IPS-NIHi11 (cell line): ENCODE measurements at places on chromosomes 3 and 15.
A peak's percentile ranks its signal among the peaks of the same experiment; 100 is the strongest.

DNA sequence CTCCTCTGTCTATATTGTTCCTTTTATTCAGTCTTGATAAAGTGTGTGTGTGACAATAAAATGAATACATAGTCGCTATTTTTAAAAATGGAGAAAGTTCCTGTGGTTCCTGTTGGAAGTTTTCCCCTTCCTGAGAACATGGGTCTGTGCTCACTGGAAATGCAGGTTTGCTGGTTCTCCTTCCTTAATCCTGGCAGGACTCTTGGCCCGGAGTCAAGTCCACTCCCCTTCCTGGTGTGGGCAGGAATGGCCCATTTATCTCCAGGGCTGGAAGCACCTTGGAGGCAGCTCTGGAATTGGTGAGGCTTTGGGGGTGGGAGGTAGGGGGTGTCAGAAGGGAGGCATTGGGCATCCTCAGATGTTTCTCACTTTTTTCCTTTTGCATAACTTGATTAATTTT is 30.1 kb downstream of the FOXL2 start:
- no peak for DNase-seq

DNA sequence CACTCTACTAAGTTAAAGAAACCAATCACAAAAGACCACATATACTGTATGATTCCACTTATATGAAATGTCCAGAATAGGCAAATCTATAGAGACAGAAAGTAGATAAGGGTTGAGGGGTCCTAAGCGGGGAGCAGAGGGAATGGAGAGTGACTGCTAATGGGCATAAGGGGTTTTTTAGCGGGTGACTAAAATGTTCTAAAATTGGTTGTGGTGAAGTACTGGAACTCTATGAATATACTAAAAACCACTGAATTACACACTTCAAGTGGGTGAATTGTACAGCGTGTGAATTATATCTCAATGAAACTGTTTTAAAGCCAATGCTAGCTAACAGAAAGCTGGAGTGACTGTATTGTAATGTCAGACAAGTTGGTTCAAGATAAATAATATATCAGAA is 33.3 kb downstream of the KPNA1 start:
- DNase-seq, result no peak

GRCh38 chr3:62558549-62559112 is 185.3 kb upstream of the FEZF2 start:
- peak; percentile 63 for DNase-seq

- DNase-seq, result no peak
Measured at GRCh38 chr3:49415931-49416601, 3.8 kb downstream of the TCTA start.

- DNase-seq, result no peak
Measured at GRCh38 chr3:135878501-135878900, 87.0 kb upstream of the PPP2R3A start.

DNA sequence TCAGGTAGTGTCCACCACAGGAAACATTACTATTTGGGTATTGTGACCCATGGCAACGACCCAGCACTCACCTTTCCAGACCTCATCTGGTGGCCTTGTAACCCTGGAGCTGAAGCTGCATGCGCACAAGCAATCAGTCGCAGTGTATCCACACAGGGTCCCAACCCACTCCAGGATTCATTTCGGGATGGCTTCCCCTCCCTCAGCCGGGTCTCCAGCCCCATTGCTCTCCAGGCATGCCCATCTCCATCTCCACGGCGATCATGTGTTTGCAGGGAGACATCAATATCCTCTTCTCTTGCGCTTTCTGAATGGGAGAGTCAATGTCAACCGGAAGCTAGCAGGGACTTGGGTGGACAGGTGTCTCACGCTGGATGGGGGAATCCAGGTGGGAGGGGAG is 35.2 kb downstream of the GOLGA6L2 start:
- no peak for DNase-seq

- DNase-seq, result no peak
Measured at GRCh38 chr3:39282057-39282456, 2.2 kb upstream of the CX3CR1 start.

DNA sequence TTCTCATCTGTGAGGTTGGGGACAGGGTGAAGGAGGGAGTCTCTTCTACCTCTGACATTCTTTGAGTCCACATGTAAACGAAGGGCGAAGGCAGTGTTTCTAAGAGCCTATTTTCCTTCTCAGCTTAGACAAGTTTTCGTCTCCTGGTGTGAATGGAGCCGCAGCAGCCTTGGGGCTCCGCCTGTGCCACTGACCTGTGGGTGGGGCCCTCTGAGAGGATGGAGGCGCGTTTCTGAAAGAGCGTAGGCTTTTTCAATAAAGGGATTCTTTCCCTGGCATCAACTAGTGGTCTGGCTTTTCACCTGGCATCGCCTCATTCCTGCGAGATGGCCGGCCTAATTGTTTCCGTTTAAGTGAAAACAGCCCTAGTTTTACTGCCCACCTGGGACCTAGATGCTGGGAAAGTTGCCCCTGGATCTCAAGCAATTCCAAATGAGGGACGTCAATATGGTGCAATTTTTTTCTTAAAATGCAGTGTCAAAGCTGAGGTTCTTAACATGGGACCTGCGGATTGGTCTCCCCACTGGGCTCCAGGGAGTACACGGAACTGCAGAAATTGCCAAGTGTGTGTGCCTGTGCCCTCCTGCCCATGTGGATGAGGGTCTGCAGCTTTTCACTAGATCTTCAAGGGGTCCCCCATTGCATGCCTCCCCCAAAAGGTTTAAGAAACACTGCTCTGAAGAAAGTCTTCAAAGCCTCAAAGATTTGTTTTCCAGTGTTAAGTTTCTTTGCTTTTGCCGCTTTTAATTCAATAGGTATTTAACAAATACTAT is 958 bp downstream of the GLDN start:
- no peak for DNase-seq

- no peak for DNase-seq
Measured at GRCh38 chr3:194421-194820, 2.1 kb upstream of the CHL1 start.

DNA sequence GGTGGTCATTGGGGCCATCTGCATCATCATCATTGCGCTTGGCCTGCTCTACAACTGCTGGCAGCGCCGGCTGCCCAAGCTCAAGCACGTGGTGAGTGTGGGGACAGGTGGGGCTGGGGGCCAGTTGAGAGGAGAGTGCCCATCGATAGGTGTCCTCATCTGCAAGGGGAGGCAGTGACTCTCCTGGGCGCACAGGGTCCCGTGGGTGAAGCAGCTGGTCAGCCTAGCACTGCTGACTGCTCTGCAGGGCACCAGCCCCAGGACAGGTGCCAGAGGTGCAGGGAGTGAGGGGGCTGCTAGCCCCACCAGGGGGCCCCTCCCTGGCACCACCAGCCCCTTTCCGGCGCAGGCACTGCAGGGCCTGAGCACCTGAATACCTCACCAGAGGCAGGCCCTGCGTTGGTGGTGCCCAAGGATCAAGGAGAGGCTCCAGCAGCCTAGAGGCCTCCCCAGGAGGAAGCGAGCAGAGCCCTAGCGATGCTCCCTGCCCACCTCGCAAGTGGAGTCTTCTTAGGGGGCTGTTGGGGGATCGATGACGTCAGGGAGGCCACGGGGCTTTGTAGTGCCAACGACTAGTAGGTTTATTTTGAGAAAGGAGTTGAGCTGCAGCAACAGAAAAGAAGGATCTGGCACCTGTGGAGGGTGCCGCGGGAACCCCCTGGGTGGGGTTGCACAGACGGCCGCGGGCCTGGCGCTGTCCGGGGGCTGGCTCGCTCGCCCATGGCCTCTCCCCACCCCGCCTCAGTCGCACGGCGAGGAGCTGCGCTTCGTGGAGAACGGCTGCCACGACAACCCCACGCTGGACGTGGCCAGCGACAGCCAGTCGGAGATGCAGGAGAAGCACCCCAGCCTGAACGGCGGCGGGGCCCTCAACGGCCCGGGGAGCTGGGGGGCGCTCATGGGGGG is 976 bp upstream of the ABTB1 start:
- DNase-seq, result peak; percentile 43

DNA sequence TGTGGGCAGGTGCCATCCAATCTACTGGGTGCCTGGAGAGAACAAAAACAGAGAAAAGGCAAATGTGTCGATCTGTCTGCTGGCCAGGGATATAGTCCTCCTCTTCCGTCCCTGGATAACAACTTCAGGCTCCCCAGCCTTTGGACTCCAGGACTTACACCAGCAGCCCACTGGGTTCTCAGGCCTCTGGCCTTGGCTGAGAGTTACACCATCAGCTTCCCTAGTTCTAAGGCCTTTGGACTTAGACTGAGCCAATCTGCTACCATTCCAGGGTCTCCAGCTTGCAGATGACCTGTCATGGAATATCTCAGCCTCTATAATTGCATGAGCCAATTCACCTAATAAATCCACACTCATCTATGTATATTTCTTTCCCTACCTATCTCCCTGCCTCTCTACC is 460.9 kb upstream of the ADAMTS9 start:
- DNase-seq, result no peak

- no peak for DNase-seq
Measured at GRCh38 chr3:70040386-70040785, 40.9 kb downstream of the SAMMSON start.

DNA sequence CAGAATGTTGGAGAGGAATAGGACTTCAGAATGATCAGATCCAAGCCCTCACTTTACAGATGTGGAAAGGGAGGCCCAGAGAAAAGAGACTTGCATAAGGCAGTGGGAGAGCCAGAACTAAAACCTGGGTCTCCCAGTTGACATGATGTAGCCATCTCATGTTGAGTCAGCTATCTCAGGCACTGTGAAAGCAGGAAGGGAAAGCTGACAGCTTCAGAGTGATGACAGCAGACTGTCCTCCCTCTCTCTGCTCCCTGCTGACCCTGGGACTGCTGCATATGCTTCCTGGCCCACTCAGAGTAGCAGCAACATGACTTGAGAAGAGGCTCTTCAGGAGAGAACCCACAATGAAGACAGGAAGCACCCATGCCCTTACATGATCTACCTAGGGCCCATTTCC is 14.7 kb downstream of the FHIT start:
- no peak for DNase-seq

DNA sequence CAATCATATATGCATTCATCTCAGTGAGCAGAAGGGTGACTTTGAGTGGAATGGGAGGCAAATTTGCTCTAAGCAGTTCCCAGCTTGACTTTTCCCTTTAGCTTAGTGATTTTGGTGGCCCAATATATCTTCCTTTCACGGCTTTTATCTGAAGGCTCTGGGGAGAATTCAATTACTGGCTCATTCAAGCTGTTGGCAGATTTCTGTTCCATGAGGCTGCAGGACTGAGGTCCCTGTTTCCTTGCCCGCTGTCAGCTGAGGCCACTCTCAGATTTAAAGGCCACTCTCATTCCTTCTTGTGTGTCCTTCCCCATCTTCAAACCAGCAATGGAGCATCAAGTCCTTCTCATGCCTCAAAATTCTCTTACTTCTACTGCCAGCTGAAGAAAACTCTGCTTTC is 170.4 kb upstream of the ATP10A start:
- no peak for DNase-seq

DNA sequence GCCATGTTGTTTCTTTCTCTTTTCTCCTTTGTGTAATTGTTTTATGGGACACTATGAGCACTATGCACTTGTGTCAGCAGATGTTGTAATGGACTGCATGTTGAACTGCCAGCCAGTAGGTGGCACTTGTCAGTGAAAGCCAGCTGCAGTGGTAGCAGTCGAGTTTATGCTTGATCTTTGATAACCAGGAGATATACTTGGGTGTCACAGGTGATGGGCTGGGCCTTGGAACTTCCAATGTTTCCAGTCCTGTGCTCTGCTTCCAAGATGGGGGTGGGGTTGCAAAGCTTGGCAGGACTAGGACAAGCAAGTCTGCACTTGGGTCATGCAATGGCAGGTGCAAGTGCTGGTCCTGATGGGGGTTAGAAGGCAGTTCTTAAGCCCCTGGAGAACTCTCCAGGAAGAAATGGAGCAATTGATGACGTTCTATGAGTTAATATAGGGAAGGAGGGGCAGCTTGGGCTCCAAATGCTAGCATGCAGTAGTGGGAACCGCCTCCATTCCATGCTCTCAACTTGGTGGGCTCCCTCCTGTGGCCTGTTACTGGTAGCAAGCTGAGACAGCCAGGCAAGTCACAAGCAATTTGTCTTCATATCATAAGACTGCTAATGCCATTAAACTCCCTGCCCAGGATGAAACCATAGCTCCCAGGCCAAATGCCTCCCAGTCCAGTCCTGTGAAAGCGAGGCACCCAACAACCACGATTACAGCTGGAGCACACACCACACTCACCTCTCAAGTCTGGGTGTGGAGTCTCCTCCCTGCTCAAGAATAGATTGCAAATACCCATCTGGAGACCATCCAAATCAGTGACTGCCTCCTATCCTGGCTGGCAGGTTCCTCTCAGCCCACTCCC is 287.2 kb downstream of the CGGBP1 start:
- peak; percentile 37 for DNase-seq

GRCh38 chr3:129314386-129315222 is 35.9 kb downstream of the HMCES start:
- peak; percentile 97 for DNase-seq

- DNase-seq, result peak; percentile 85
Measured at GRCh38 chr3:9947025-9947995, 4.9 kb downstream of the PRRT3 start.

GRCh38 chr3:71101014-71101413 is 482.5 kb downstream of the FOXP1 start:
- no peak for DNase-seq

GRCh38 chr15:98524838-98525660 is 123.3 kb upstream of the IGF1R start:
- no peak for DNase-seq

GRCh38 chr15:78855746-78856145 is 16.9 kb upstream of the MORF4L1 start:
- no peak for DNase-seq

DNA sequence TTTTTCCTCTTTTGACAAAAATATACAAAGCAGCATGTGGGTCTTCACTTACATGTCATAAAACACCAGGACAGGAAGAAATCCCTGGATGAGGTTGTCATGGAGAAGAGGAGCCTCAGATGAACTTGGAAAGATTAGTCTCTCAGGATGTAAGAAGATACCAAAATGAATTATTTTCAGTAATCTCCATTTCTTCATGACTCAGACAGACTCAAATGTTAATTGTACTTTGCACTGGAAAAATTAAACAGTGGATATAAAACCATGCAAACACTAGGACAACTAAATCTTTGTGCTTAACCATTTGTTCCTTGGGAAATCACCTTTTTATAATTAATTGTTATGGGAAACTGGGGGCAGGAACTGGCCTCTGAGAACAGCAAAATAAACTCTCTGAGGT is 237.0 kb downstream of the CD47 start:
- no peak for DNase-seq

DNA sequence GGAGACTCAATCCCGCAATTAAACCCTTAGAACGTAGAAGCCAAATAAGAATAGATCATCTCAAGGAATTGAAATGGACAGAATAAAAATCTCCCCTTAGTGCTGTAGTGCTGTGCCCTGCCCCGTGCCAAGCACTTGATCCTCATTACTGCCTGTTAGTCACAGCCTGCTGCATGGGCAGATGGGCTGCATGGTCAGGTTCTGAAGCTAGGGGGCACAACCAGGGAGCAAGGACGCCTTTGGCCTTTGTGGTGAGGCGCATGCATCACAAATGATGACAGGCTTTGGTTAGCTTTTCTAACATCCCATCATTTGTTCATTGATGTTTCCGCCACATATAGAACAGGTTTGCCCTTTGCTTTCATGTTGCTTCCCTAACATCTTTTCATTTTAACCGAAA is 336.3 kb upstream of the ADAMTS9 start:
- no peak for DNase-seq
